Natural killer cell (primary cell): ENCODE measurements at places on chromosomes 3 and 15. TPM values are rescaled to one million over a fixed set of nuclear protein-coding genes. Genes with fewer than 3 reads are reported as not detected.

The SLC2A2 gene
- not detected for total RNA-seq

The SH3BP5 gene
- 129 TPM for total RNA-seq

The PAQR5 gene
- total RNA-seq = 0.40 TPM

- H3K27me3 ChIP-seq = no peaks in the 10 kb centered on the region
- no peak for DNase-seq
- H3K4me3 ChIP-seq = no peak overlapping the region
- H3K4me1 ChIP-seq = no peaks in the 10 kb centered on the region
These were observed 605.5 kb downstream of the FHIT start for GRCh38 chr3:60645801-60646200.

DNA sequence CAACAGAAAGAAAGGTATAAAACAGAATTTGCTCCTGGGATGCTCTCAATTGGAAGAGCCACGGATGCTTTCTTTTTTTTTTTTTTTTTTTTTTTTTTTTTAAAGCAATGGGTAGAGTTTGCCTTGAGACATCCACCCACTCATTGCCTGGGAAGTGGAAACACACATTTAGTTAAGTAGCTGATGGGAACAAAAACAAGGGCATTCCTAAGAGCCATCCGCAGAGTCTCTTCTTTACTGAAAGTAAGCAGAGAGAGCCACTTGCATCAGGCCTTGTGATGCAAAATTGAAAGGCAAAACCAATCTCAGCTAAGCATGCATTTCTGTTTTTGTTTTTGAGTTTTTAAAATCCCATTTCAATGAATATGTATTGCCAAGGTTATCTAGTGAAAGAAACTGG is 787.9 kb upstream of the LMCD1 start:
- H3K27ac ChIP-seq = no peak overlapping the region
- no peak overlapping the region for H3K4me3 ChIP-seq
- DNase-seq = no peak
- H3K4me1 ChIP-seq = no peaks in the 10 kb centered on the region
- H3K27me3 ChIP-seq = no peaks in the 10 kb centered on the region
- H3K36me3 ChIP-seq = no peaks in the 10 kb centered on the region

- DNase-seq = no peak
- H3K36me3 ChIP-seq = no peaks in the 10 kb centered on the region
- H3K27me3 ChIP-seq = no peaks in the 10 kb centered on the region
- H3K27ac ChIP-seq = no peak overlapping the region
- H3K4me3 ChIP-seq = no peak overlapping the region
- no peaks in the 10 kb centered on the region for H3K4me1 ChIP-seq
These were observed 41.1 kb upstream of the UBE2E2 start for GRCh38 chr3:23161896-23162570.

DNA sequence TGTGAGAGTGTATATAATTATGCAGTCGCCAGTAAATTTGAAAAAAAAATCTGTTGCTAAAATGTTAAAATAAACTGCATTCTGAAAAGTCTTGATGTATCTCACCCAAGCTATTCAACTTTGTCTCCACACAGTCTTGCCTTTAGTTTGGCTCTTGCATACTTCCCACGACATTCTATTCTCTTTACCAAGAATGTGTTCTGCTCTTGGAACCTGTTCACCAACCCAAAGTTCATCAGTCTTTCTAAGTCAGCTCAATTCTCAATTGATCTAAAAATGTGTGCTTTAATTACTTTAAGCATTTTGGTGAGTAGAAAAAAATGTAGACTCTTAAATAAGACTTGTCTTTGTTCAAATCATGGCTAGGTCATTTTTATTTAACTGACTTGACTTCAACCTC is 657.7 kb upstream of the TBL1XR1 start:
- no peak overlapping the region for H3K4me3 ChIP-seq
- H3K4me1 ChIP-seq = no peaks in the 10 kb centered on the region
- H3K27me3 ChIP-seq = no peaks in the 10 kb centered on the region
- no peak for DNase-seq

DNA sequence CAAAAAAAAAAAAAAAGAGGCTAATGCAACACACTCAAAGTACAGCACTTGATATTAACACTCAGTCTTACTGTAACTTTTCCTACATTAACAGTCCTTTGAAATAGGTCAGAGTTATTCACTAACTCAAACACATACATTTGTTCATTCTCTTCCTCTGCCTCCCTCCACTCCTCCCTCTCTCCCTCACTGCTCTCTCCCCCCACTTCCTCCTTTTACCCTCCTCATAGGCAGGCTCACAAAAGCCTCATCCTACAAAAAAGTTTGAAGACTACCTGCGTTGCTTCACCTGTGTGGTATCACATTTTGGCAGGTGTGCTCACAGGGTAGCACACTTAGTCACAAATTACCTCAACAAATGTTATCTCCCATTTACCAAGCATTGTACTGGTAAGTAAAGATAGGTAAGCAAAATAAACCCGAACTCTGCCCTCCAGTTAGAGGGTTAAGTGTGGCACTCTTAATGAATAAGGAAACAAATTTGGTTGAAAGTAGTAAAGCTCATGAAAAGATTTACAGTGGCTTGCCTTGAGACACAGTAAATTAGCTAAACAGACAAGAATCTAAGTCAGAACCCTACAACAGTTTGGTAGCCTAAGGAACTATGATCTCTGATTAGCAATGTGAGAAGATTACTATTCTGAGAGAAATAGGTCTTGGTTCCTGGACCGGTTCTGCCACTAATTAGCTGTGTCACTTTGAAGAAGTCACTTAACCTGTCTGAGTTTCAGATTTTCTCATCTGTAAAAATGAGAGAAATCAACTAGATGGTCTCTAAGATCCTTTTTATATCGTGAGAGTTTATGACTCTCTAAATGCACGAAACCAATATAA is 151.0 kb upstream of the MLF1 start:
- H3K27me3 ChIP-seq = no peaks in the 10 kb centered on the region
- no peak overlapping the region for H3K27ac ChIP-seq
- H3K4me1 ChIP-seq = no peaks in the 10 kb centered on the region
- DNase-seq = no peak
- H3K4me3 ChIP-seq = no peak overlapping the region
- H3K36me3 ChIP-seq = no peaks in the 10 kb centered on the region

- DNase-seq = peak; percentile 97
- H3K27ac ChIP-seq = peak within 1 kb of the TSS; percentile 88
- H3K27me3 ChIP-seq = no peaks in the 10 kb centered on the region
- peak within 1 kb of the TSS; percentile 71 for H3K4me3 ChIP-seq
These were observed at the start of gene CAPN7 for GRCh38 chr3:15205934-15206661. CAPN7 (plus strand) TSS chr3:15206246; CDS start chr3:15206496, 250 bp downstream.

DNA sequence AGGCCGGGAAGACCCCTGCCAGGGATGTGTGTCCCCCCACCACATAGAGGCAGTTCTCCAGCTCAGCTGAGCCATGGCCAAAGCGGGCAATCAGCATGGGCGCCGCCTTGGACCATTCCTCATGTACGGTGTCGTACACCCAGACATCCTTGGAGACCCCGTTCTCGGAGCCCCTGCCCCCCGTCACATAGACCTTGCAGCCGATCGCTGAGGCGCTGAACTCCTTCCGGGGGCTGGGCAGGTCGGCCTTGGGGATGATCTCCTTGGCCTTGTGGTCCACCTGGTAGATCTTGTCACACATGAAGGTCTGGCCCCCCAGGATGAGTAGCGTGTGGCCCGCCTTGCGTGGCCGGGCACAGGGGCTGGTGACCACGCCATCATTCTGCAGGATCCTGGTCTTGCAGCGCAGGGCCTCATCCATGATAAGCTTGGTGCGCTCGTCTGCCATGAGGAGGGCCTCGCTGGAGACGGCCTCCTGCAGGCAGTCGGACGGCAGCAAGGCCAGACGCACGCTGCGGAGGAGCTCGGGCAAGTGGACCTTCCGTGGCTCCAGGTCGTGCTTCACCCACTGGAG is 26.0 kb downstream of the KLHL25 start:
- DNase-seq = no peak
- no peaks in the 10 kb centered on the region for H3K4me1 ChIP-seq
- no peak overlapping the region for H3K4me3 ChIP-seq
- no peak overlapping the region for H3K27ac ChIP-seq
- H3K27me3 ChIP-seq = no peaks in the 10 kb centered on the region
